ENCODE measurements at places on chromosomes 13 and 19.

GRCh38 chr13:89970353-89970709, 1377.2 kb upstream of the MIR17HG start:
- no peak for DNase-seq

DNA sequence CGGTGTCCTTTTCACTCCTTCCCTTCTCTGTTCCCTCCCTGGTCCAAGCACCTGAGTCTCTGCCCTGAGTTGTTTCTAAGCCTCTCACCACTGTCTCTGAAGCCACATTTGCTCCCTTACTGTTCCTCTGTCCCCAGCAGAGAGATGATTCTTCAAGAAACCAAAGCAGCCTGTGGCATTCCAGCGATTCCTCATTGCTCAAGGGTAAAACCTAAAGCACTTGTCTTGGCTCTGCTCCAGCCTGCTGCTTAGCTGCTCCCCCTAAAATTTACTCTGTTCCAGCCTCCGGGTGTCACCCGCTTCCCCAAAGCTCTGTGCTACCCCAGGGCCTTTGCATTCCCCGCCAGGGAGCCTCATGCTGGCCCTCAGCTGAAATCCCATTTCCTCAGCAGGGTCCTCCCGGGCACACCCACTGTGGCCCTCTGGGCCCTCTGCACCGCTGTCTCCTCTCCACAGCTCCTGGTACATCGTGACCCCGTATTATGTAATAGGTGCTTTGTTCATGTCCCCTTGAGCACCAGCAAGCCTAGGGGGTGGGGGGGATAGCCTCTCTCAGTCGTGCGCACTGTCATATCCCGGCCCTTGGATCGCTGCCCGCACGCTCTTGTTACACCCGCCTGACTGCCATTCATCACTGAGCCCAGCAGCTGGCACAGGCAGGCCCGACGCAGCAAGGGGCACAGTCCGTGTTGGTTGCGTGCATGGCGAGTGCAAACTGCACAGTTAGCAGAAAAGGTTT, 15.8 kb downstream of the TECR start:
- peak; percentile 38 for DNase-seq

- peak; percentile 5 for DNase-seq
Observed at GRCh38 chr13:89554801-89555200, 1792.7 kb upstream of the MIR17HG start.

GRCh38 chr13:91238036-91238435, 109.5 kb upstream of the MIR17HG start:
- no peak for DNase-seq

- no peak for DNase-seq
Observed at GRCh38 chr19:16326401-16327168, 2.0 kb downstream of the KLF2 start.

- no peak for DNase-seq
Observed at GRCh38 chr19:46536391-46536790, 40.7 kb upstream of the PNMA8B start.

All from NCI-H2227 treated with DMSO at 0.1 percent for 48 hours (cell line).